SK-N-SH (cell line): ENCODE measurements at places on chromosomes 3 and 15. TPM values are rescaled to one million over a fixed set of nuclear protein-coding genes. Genes with fewer than 3 reads are reported as not detected.

Gene SCAMP5
- polyA plus RNA-seq: 27.9 and 32.7 TPM in 2 replicates

GRCh38 chr3:195261925-195262324 is 9.0 kb downstream of the XXYLT1 start:
- no peak for DNase-seq

- DNase-seq: no peak
These were observed 66.7 kb upstream of the PRICKLE2 start for GRCh38 chr3:64291956-64292355.

GRCh38 chr3:121232309-121233225 is 313.2 kb downstream of the POLQ start:
- DNase-seq: no peak

Gene IMPG2
- 0.03 and 0.10 TPM in 2 replicates for polyA plus RNA-seq

Gene CHRNA7
- polyA plus RNA-seq: 0.38 and 0.80 TPM in 2 replicates

DNA sequence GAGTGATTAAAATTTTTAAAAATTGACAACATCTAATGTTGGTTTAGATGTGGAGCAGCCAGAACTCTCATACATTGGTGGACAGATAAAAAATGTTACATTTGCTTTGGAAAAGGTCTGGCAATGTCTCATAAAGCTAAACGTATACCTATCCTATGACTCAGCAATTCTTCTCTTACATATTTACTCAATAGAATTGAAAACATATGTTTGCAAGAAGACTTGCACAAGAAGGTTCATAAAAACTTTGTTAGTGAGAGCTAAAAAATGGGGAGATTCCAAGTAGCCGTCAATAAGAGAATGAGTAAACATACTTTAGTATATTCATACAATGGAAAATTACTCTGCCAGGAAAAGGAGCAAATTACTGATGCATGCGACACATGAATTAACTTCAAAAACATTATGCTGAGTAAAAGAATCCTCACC is 30.0 kb downstream of the MASP1 start:
- DNase-seq: no peak

Gene UROC1
- polyA plus RNA-seq: not detected in 2 replicates

DNA sequence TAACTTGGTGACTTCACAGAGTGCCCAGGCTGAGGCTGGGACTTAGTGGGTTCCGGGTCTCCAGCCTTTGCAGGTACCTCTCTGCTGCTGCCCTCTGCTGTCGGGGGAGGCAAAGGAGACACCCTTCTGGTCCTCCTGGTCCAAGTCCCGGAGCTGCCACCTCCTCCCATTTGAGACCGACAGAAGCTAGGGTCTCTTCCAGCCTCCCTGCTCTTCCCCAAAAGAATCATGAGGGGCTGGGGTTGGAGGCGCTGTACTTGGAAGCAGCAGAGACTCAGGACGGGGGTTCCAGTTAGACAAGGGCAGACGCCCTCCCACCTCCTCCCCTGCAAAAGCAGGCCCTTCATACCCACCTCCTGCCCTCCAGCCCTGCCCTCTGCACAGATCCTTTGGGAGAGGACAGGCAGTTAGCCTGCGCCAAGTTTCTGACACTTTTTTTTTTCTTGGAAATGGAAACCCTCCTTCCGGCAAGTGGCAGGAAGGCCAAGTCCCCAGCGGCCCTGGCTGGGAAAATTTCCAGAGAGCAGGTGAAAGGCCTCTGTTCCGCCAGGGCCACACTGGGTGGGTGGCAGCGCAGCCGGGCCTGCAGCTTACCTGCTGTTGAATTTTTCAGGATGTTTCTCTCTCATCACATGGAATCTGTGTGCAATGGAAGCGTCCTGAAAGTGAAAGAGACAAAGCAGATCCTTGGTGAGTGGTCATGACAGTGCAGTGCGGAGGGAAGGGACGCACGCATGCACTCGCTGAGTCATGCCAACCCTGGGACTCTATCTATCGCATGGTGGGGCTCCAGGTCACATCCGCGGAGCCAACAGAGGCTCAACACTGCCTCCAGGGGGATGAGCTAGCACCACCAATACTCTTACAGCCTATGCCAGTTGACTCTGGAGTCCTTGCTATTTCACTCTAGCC is 119.9 kb downstream of the DGKG start:
- DNase-seq: peak; percentile 47

GRCh38 chr15:31468911-31469785 is 142.5 kb downstream of the KLF13 start:
- DNase-seq: no peak

GRCh38 chr3:8856721-8857120 is 87.3 kb upstream of the OXTR start:
- DNase-seq: no peak

- no peak for DNase-seq
These were observed 38.7 kb downstream of the SEMA3G start for GRCh38 chr3:52406231-52406661.

GRCh38 chr15:76346669-76347481 is 10.3 kb downstream of the ISL2 start:
- DNase-seq: peak; percentile 22

DNA sequence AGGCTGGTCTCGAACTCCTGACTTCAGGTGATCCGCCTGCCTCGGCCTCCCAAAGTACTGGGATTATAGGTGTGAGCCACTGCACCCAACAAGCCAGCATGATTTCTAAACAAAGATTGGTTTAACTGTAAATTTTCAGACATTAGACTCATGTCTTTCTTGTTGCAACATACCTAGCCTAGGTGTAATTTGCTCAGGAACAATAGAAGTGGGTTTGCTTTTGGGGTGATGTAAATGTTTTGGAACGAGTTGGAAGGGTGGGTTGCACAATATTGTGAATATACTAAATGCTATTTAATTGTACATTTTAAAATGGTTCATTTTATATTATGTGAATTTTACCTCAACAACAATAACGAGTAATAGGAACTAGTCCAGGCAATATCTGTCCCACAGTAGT is 7.1 kb downstream of the CCR4 start:
- no peak for DNase-seq

Gene ALDH1A3
- polyA plus RNA-seq: 3.1 and 4.4 TPM in 2 replicates

Gene WDR82
- 41.2 and 57.8 TPM in 2 replicates for polyA plus RNA-seq

DNA sequence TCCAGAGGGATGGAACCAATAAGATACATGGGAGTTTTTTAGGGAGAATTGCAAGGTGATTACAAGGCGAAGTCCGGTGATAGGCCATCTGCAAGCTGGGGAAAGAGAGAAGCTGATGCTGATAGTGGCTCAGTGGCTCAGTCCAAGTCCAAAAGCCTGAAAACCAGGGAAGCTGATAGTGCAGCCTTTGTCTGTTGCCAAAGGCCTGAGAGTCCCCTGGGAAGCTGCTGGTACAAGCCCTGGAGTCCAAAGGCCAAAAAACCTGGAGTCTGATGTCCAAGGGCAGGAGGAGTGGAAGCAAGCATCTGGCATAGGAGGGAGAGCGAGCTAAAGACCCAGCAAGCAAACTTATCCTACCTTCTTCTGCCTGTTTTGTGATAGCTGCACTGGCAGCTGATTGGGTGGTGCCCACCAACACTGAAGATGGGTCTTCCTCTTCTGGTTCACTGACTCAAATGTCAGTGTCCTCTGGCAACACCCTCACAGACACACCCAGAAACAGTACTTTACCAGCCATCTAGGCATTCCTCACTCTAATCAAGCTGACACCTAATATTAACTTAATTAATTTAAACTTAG is 16.7 kb downstream of the TFG start:
- no peak for DNase-seq
